ENCODE measurements at places on chromosomes 3 and 15. TPM values are rescaled to one million over a fixed set of nuclear protein-coding genes. Genes with fewer than 3 reads are reported as not detected.

The SCAMP5 gene
- total RNA-seq, result 4.5 TPM

The FGD5 gene
- 18.7 TPM for total RNA-seq

The DISP2 gene
- total RNA-seq, result under 0.01 TPM

The MUSTN1 gene
- 13.0 TPM for total RNA-seq

The MINDY4B gene
- not detected for total RNA-seq

The CISH gene
- 29.6 TPM for total RNA-seq

The FRMD5 gene
- not detected for total RNA-seq

The CYP1A1 gene
- total RNA-seq, result 4.8 TPM

- no peaks in the 10 kb centered on the region for H3K4me1 ChIP-seq
- H3K27me3 ChIP-seq, result no peaks in the 10 kb centered on the region
- no peaks in the 10 kb centered on the region for H3K36me3 ChIP-seq
- no peak overlapping the region for H3K27ac ChIP-seq
- no peak overlapping the region for H3K4me3 ChIP-seq
These were observed 21.1 kb upstream of the MAP3K13 start for GRCh38 chr3:185341616-185342458.

DNA sequence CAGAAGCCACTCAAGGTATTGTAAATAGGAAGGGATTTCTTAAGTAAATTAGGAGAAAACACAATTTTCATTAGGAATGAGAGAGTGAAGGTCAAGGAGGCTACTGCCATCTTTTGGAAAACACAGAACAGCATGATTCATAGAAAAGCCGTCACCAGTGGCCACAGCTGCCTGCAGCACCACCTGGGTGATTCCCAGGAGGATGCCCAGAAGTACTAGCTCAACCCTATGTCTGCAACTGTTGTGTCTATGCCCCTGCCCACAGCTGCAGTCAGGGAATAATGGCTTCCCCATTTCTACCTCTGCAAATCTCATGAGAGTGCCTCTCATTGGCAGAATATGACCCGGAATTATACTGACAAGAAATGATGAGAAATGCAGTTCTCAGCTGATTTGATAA lies 300.0 kb downstream of the IGSF11 start:
- H3K4me1 ChIP-seq, result no peaks in the 10 kb centered on the region
- DNase-seq, result no peak
- no peaks in the 10 kb centered on the region for H3K36me3 ChIP-seq
- H3K27ac ChIP-seq, result no peak overlapping the region
- H3K27me3 ChIP-seq, result no peaks in the 10 kb centered on the region
- H3K4me3 ChIP-seq, result no peak overlapping the region

DNA sequence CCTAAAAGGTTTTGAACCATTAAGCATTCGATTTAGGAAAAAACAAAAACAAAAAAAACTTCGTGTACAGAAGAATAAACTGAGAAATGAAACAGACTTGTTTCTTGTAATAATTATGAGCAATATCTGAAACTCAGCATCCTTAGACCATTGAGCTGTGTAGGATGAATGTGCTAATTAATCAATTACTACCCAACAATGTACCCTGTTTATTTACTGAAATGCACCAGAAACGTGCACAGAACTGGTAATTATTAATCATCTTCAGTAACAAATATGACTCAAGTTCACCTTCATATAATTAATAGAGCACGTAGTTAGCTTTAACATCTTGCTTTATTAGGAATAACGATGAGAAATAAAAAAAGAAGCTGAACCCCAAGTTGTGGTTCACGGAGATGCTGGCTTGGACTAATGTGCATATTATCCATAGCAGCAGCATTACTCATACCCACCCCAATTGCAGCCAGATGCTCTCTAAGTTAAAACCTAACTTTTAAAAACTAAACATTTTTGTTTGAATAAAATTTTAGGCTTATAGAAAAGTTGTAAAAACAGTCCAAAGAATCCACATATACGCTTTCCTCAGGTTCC lies 10.2 kb upstream of the C15orf61 start:
- H3K4me1 ChIP-seq, result no peaks in the 10 kb centered on the region
- no peak for DNase-seq
- no peak overlapping the region for H3K4me3 ChIP-seq
- no peaks in the 10 kb centered on the region for H3K27me3 ChIP-seq
- H3K27ac ChIP-seq, result no peak overlapping the region
- no peaks in the 10 kb centered on the region for H3K36me3 ChIP-seq

DNA sequence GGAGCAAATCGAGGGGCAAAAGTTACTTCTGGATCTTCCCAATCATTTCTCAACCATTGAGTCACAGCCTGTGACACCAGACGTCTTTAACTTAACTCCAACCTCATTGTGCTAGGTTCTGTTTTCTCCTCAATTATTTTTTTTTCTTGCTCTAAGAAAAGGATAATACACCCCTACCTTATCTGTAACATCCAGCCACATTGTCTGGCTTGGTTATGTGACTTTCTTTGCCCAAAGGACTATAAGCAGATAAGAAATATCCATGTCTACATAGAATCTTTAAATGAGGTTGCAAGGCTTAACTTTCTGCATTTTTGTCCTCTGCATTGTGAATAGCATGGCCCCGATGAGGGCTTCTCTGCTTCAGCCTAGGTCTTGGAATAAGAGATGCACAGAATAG lies 782.4 kb upstream of the CFAP20DC start:
- H3K27ac ChIP-seq, result no peak overlapping the region
- DNase-seq, result no peak
- no peaks in the 10 kb centered on the region for H3K4me1 ChIP-seq
- no peaks in the 10 kb centered on the region for H3K27me3 ChIP-seq
- H3K4me3 ChIP-seq, result no peak overlapping the region

DNA sequence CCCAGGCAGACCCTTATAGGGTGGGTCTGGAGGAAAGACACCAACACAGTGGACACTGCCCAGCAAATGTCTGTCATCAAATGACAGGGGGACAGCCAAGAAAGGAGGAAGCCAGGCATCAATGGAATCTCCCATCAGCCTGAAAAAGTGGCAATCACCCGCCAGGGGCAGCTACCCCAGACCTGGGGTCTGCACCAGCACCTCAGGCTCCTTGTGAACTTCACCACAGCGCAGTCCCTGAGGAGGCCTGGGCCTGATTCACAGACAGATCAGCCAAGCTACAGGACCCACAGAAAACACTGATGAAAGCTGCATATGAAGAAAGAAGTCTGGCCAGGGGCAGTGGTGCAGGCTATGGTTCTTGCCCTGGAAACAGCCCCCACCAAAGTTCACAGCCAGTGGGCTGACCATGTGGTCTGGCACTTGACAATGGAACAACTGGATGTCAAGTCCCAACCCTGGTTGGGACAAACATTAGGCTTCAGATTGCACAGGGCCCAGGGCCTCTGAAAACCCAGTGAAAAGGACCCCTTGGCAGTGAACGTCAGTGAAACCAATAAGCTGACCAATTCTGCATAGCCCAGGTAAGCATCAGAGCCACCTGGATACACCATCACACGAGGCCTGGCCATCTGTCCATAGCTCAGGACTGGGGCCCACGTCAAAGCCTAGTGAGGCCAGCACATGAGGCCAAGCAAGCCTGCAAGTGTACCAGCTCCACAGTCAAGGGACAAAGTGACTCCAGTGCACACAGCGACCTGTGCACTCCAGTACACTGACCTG lies 29.1 kb downstream of the ALS2CL start:
- no peak overlapping the region for H3K4me3 ChIP-seq
- H3K27me3 ChIP-seq, result no peaks in the 10 kb centered on the region
- H3K27ac ChIP-seq, result no peak overlapping the region
- H3K4me1 ChIP-seq, result peaks cover 10% of the 10 kb centered on the region
- H3K36me3 ChIP-seq, result no peaks in the 10 kb centered on the region
- DNase-seq, result no peak

GRCh38 chr3:23430781-23431398 lies 227.8 kb downstream of the UBE2E2 start:
- H3K27me3 ChIP-seq, result no peaks in the 10 kb centered on the region
- no peak overlapping the region for H3K4me3 ChIP-seq
- no peak overlapping the region for H3K27ac ChIP-seq
- H3K36me3 ChIP-seq, result no peaks in the 10 kb centered on the region
- DNase-seq, result no peak
- no peaks in the 10 kb centered on the region for H3K4me1 ChIP-seq

DNA sequence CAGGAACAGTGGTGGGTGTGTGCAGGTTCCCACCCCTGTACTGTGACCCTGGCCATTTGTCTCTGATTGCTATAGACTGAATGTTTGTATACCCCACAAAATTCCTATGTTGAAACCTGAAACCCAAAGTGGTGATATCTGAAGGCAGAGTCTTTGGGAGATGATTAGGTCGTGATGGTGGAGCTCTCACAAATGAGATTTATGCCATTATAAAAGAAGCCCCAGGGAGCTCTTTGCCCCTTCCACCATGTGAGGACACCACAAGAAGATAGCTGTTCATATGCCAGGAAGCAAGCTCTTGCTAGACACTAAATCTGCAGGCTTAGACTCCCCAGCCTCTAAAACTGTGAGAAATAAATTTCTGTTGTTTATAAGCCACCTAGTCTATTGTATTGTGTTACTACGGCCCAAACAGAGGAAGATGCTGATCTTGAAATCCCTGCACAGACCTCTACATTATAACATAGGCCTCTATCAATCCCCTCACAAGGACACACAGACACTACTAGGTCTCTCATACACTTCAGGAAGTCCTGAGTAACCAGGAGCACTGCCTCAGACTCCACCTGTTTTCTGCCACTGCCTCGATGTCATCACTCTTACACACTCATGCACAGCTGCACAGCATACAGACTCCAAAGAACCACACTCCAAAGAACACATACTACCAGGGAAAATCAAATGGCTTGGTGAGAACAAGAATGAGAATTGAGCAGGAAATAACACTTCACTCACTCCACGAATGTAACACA lies 14.7 kb downstream of the IGSF11 start:
- H3K4me3 ChIP-seq, result no peak overlapping the region
- DNase-seq, result no peak
- no peaks in the 10 kb centered on the region for H3K27me3 ChIP-seq
- H3K4me1 ChIP-seq, result no peaks in the 10 kb centered on the region
- no peak overlapping the region for H3K27ac ChIP-seq

GRCh38 chr3:27044931-27045481 lies 324.2 kb downstream of the NEK10 start:
- no peaks in the 10 kb centered on the region for H3K36me3 ChIP-seq
- DNase-seq, result no peak
- no peaks in the 10 kb centered on the region for H3K4me1 ChIP-seq
- H3K27me3 ChIP-seq, result no peaks in the 10 kb centered on the region
- no peak overlapping the region for H3K4me3 ChIP-seq

DNA sequence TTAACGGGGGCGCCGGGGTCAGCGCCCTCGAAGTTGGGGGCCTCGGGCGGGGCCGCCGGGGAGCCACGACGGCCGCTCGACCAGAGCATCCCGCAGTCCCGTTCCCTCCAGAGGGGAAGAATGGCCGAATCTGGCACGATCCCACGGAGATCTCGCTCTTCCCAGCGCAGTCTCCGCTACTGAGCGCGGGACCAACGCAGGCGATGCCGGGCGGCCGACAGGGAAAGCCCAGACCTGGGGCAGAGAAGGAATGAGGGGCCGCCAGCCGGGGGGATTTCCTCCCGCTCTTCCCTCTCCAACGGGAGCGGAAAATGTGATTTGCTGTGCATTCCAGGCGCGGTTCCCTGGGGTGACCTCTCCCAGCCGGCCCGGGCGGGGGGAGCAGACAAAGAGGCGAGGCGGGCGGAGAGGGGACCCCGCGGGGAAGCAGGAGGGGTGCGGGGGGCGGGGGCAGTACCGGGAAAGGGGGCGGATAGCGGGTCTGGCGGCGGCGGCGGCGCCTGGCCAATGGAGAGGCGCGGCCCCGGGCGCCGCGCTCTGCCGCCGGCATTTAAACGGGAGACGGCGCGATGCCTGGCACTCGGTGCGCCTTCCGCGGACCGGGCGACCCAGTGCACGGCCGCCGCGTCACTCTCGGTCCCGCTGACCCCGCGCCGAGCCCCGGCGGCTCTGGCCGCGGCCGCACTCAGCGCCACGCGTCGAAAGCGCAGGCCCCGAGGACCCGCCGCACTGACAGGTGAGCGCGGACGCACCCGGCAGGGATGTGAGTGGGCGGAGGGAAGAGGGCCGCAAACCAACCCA lies at the start of gene GREM1:
TSS of gene GREM1 (plus strand) at position 579 of the 801 bp plus-strand sequence. CDS start 12,687 bp downstream, outside the sequence.
- peak within 1 kb of the TSS; percentile 49 for H3K4me3 ChIP-seq
- H3K36me3 ChIP-seq, result no peaks in the 10 kb centered on the region
- peak within 1 kb of the TSS; percentile 61 for H3K27ac ChIP-seq
- DNase-seq, result no peak

DNA sequence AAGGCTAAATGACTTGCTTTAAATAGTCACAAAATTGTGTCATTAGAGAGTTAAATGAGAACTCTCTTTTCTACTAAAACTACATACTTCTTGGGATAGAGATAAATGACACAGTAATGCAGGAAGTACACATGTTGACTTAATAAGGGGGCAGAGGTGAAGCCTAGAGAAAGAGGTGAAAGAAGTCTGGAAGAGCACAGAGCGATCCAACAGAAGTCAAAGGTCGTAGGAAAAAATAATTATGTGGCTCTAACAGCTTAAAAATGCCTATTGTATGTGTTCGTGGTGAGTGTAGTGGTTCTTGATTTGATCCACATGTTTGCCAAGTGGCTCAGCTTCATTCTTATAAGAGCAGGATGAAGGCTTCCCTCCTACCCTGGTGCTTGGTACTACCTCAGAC lies 61.7 kb downstream of the TMEM212 start:
- H3K36me3 ChIP-seq, result no peaks in the 10 kb centered on the region
- H3K27me3 ChIP-seq, result no peaks in the 10 kb centered on the region
- DNase-seq, result no peak
- H3K4me1 ChIP-seq, result no peaks in the 10 kb centered on the region

DNA sequence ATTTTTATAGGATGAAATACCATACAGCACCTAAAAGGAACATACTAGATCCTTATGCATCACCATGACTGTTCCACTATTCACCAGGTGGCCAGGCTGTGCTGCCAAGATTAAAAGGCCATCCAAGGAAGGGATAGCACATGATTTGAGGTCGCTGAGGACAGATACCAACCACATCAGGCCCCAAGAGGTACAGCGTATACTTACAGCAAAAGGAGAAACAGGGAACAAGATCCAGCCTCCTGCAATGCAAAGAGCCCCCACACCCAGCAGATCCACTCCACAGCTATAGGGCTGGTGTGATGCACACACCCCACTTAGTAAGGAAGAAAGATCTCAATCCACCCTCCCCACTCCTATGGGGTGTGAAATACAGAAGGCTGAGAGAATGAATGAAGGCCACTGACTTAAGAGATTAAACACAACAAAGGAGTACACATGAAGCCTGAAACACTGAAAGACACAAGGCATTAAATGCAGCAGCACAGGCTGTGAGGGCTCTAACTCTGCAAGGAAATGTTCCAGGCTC lies 32.0 kb upstream of the ZNF445 start:
- peak overlapping the region; percentile 86 for H3K4me3 ChIP-seq
- H3K4me1 ChIP-seq, result no peaks in the 10 kb centered on the region
- no peaks in the 10 kb centered on the region for H3K36me3 ChIP-seq
- no peaks in the 10 kb centered on the region for H3K27me3 ChIP-seq
- H3K27ac ChIP-seq, result no peak overlapping the region

DNA sequence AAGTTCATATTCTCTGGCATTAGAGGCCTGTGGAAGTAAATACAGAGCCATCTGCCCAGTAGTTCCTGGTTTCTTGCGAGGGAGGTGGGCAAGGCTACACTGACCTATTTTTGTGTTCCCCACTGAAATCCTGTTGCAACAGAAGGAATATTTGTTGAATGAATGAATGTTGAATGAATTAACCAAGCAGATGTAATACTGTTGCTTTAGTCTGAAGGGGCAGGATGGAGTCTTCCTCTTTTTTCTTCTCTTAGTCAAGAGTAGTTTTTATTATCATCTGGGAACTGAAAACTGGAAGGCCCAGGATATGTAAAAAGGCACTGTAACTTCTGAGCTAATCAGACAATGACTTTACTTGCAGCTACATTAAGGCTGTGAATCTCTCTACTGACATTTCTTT lies 17.1 kb downstream of the BLOC1S6 start:
- H3K4me3 ChIP-seq, result no peak overlapping the region
- DNase-seq, result no peak
- H3K27me3 ChIP-seq, result no peaks in the 10 kb centered on the region
- no peaks in the 10 kb centered on the region for H3K36me3 ChIP-seq
